ENCODE measurements at places on chromosomes 1 and 21.

DNA sequence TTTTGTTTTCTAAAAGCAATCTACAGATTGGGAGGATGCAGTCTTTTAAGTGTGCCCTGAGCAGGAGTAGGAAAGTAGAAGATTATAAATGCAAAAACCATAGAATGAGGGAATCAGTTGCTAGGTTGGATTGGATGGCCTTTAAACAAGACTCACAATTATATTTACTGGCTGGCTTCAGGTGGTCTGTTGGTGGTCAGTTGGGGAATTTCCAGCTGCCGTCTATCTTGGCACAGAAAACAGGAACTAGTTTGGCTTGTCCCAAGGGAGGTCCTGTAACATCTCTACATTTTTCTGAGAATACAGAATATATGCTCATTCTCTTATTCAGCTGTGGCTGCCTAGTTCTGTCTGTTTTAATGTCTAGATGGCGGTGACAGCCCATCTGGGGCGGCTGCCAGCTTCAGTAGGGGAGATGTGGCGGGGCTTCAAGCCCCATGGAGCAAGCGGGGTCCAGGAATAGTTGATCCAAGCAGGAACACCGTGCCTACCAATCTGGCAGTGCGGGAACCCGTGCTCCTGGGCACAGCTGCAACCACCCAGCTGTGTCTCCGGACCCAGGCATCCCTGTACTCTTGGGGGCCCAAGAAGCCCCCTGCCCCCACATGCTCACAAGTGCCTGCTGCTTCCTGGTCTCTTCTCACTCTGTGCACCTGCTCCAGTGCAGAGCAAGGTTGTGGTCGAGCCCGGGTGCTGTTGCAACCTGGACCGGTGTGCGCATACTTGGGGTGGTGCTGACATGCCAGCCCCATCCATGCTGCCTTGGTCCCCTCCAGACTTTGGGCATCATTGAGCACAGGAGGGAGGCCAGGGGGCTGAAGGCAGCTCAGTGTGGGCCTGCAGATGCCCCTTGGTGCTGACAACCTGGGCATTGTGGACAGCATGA is 1182.6 kb downstream of the AMY1C start:
- DNase-seq = no peak

GRCh38 chr1:193537266-193538002 is 351.0 kb upstream of the B3GALT2 start:
- no peak for DNase-seq

DNA sequence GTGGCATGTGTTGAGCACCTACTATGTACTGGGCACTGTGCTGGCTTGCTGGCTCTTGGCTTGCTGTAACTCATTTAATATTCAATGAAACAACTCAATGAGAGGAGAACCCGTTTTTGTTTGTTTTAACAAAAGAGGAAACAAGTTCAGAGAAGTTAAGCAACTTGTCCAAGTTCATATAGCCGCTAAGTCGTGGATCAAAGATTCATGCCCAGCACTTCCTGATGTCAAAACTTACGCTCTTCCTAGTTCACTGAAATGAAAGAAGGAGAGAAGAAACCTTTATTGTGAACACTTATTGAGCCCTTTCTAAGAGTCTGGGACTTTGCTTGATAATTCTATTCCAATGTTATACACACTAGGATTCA is 475.9 kb downstream of the PTPRU start:
- no peak for DNase-seq

GRCh38 chr1:25971811-25972180 is 26.1 kb downstream of the PAFAH2 start:
- no peak for DNase-seq

DNA sequence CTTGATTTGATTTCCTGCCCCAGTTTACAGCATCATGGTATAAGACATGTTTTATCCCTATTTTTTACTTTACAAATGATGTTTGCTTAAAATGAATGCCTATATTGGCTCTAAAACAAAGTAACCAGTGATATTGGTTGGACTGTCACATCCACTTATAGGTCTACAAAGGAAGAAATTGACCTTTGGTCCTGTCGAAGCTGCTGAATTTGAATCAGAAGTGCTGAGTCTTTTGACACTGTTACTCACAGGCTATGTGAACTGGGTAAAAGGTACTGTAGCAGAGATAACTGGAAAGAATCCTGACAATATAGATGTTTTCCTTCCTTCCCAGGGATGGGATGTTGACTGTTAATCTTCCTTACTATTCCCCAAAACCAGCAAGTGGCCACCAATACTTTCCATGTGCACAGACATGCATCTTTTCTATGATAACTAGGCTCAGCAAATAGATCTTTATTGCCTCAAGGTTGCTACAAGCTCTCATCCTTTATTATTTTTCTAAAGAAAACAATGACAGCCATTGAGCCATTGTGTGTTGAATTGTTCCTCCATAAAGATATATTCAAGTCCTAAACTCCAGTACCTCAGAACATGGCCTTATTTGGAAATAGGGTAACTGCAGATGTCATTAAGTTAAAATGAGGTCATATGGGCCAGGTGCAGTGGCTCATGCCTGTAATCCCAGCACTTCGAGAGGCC is 175.9 kb upstream of the NR5A2 start:
- DNase-seq = no peak

GRCh38 chr1:180211156-180211859 is 18.8 kb upstream of the LHX4 start:
- DNase-seq = no peak
